ENCODE measurements at places on chromosomes 12 and 14. TPM values are rescaled to one million over a fixed set of nuclear protein-coding genes. Genes with fewer than 3 reads are reported as not detected.

DNA sequence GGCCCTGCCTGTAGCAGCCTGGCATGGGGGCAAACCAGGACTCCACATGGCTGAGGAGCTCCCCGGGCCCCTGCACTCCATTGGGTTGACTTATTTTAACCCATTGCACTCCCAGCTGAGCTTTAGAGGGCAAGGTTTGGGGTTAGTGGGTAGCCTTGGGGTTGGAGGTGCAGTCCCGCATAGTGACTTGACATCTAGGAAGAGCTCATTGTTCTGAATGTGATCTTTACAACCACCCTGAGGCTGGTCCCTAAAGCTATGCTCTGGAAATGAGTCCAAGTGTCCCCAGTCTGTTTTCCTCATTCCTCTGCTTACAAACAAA, 36.4 kb downstream of the NFKBIA start:
- no peak for DNase-seq

- no peak for DNase-seq
These were observed 397.1 kb downstream of the APAF1 start for GRCh38 chr12:99042226-99042625.

DNA sequence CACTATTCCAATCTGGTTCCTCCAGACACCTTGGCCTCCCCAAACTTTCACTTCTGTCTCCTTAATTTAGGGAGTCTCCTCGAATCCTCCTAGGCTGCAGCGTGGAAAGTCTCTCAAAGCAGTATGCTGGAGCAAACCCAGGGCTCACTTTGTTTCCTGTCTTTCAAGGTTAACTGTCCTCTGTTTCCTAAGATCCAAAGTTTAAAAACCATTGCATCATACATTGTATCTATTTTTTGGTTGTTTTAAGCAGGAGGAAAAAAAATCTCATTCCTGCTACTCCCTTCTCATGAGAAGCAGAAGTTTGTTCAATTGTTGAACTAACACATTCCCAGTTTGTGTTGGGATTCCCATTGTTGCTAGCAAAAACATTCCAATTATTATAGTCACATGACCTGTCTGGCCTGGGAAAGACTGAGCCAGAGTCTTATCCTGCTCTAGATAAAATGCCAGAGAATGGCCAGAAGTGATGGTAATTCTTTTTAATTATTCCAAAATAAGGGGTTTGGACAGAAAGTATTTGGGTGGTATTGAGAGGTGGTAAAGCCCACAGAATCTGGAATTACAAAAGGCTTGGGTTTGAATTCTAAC, 67.3 kb downstream of the HSPB8 start:
- DNase-seq, result no peak

DNA sequence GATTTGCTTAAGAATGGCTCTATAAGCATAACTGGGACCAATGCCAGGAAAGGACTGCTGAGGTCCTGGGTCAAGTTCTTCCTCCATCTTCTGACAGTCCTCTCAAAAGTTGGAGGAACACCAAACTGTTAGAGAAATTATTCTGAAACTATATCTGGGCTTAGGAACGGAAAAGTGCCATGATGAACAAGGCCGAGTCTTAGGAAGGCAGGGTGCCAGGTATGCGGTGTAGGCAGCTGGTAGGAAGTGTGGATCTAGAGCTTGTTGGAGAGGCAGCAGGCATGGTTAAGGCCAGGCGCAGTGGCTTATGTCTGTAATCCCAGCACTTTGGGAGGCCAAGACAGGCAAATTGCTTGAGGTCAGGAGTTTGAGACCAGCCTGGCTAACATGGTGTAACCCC, 7.7 kb downstream of the GNPTAB start:
- DNase-seq, result no peak

GRCh38 chr14:100292776-100293461, 13.3 kb downstream of the SLC25A29 start:
- peak; percentile 26 for DNase-seq

DNA sequence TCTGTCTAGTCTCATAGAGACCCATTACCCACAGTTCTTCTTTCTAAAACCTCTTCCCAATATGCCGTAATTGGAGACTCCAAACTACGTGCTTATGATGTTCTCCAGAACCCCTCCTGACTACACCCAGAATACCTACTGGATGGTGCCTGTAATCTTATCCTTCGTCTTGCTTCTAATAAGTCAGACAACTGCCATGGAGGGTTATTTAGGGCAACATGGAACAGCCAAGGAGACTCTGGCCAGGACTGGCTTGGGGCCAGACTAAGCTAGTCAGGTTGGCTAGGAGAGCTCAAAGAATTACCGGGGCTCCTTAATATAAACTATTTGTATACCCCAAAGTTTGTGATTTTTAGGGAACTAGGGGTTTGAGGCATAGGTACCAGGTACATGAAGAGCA, 6.8 kb downstream of the PFKM start:
- peak; percentile 31 for DNase-seq

GRCh38 chr14:20667957-20668356, 16.4 kb upstream of the RNASE4 start:
- no peak for DNase-seq

GRCh38 chr12:82942991-82943401, 256.3 kb downstream of the TMTC2 start:
- no peak for DNase-seq

DNA sequence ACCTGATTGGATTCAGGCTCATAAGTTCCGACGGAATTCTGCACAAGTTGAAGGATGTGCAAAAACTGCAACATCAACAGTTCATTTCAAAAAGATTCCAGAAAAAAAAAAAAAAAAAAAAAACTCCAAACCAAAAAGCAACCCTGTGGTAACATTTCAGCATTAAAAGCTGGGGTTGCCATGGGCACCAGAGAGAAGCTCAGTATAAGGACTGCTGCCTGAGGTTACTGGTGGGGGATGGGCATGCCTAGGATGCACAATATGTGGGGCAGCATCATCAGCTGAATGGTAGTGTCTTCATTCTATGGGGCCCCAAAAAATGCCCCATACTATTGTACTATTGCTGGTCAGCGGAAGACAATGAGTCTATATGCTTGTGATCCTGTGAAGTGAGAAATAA, 44.7 kb downstream of the MBIP start:
- DNase-seq, result no peak

Gene CLEC6A
- total RNA-seq, result not detected

Gene SDR9C7
- not detected for total RNA-seq

Gene RTL1
- total RNA-seq, result not detected

Gene DDX11
- 9.2 TPM for total RNA-seq

Measured in adrenal gland (tissue), 19 donors.